Osteocyte (in vitro differentiated cells): ENCODE measurements at places on chromosomes 11 and 22. TPM values are rescaled to one million over a fixed set of nuclear protein-coding genes. Genes with fewer than 3 reads are reported as not detected.

The NAALAD2 gene
- total RNA-seq = 3.9 and 5.5 TPM in 2 replicates

The WBP2NL gene
- total RNA-seq = not detected in 2 replicates

DNA sequence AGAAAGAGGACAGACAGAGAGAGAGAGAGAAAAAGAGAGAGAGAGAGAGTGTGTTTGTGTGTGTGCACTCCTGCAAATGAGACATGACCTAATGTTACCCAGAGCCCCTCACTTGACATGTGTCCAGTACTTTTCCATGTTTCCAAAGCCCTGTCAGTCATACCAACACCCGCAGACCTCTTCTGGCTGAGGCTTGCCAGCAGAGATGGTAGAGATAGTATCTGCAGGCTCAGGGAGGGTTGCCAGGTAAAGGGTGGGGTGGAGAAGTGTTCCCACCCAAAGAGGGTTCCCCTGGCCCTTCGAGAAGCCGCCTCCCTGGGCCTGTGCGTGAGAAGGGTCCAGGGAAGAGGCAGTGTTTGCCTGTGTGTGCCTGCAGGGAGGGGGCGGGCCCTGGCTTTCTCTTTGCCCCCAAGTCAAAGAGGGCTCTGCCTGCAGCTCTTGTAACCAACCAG lies 40.7 kb downstream of the POU2F3 start:
- H3K4me1 ChIP-seq = peaks cover 6% of the 10 kb centered on the region
- no peak overlapping the region for H3K27ac ChIP-seq
- no peak for DNase-seq
- peaks cover 28% of the 10 kb centered on the region for H3K27me3 ChIP-seq

DNA sequence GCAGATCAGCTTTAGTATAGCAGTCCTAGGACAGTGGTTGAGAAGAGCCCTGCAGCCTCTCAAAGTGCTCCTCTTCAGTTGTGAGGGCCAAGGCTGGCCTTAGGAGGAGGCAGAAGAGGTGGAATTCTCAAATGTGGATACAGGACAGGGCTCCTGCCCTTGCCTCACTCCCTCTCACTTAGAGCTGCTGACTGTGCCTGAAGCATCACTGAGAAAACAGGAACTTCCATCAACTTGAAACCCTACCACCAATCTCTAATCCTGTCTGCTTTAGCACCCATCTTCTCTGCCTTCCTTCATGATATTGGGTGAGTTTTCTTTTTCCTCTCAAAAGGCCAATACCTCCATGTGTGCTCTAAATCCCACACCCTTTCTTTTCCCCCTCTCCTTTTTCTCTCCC lies 14.4 kb upstream of the UCP3 start:
- peaks cover 39% of the 10 kb centered on the region for H3K4me1 ChIP-seq
- H3K36me3 ChIP-seq = peaks cover 5% of the 10 kb centered on the region
- H3K4me3 ChIP-seq = no peak overlapping the region
- H3K27ac ChIP-seq = no peak overlapping the region
- DNase-seq = no peak

DNA sequence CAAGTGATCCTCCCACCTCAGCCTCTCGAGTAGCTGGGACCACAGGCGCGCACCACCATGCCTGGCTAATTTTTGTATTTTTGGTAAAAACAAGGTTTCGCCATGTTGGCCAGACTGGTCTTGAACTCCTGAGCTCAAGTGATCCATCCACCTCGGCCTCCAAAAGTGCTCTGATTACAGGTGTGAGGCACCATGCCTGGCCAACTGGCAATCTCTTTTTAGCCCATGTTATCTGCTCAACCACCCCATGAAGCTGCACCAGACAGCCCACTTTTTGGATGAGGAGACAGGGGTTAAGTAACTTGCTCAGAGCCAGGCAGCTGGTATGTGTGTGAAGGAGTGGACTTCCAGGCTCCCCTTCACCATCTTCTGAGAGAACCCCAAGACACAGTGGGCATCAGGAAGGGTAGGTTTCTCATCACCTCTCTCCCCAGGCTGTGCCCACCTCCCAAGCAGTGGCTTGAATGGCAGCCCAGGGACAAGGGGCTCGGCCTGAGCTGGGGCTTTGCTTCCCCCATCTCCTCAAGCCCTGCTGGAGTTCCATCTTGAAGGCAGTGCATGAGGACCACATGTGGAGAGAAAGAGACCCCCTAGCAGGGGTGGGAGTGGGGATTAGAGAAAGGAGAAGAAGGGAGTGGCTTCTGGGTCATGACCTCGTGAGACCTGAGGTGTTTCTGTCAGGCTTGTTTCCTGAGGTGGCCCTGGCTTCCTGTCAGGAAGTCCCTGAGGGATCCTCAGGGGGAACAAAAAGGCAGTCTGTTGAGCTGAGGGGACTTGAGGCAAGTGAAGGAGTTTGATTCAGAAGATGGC lies 87.5 kb upstream of the PARVA start:
- peaks cover 44% of the 10 kb centered on the region for H3K4me1 ChIP-seq
- no peaks in the 10 kb centered on the region for H3K36me3 ChIP-seq
- no peak overlapping the region for H3K27ac ChIP-seq
- H3K4me3 ChIP-seq = no peak overlapping the region
- no peaks in the 10 kb centered on the region for H3K27me3 ChIP-seq
- DNase-seq = peak; percentile 56

GRCh38 chr22:33325232-33326004 lies 267.2 kb upstream of the SYN3 start:
- peaks cover 4% of the 10 kb centered on the region for H3K4me1 ChIP-seq
- no peaks in the 10 kb centered on the region for H3K27me3 ChIP-seq
